Common myeloid progenitor, CD34-positive (primary cell): ENCODE measurements at places on chromosomes 7 and 10.

GRCh38 chr7:72016574-72016973 is 395.6 kb downstream of the CALN1 start:
- no peaks in the 10 kb centered on the region for H3K27me3 ChIP-seq
- H3K36me3 ChIP-seq: peaks cover 14% of the 10 kb centered on the region
- no peaks in the 10 kb centered on the region for H3K4me1 ChIP-seq
- no peak overlapping the region for H3K27ac ChIP-seq
- no peak for DNase-seq

DNA sequence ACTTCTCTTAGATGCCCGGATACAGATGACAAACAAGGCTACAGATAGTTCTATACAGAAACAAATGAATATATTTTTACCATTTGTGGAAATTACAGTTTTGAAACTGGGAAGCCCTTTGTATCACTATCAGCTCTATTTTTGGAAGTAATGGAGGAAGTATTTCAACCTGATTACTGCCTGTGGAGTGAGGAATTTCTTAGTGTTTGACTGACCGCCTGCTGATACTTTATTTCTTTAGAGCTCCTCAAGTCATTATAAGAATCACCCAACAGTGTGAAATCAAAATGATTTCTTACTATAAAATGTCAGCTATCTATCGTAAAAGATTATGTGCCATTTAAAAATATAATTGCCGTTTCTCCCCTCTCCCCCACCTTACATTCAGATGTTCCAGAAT is 290.9 kb downstream of the SDK1 start:
- H3K4me1 ChIP-seq: no peaks in the 10 kb centered on the region
- peaks cover 2% of the 10 kb centered on the region for H3K27me3 ChIP-seq
- H3K36me3 ChIP-seq: no peaks in the 10 kb centered on the region
- H3K27ac ChIP-seq: no peak overlapping the region
- no peak overlapping the region for H3K4me3 ChIP-seq
- DNase-seq: no peak

DNA sequence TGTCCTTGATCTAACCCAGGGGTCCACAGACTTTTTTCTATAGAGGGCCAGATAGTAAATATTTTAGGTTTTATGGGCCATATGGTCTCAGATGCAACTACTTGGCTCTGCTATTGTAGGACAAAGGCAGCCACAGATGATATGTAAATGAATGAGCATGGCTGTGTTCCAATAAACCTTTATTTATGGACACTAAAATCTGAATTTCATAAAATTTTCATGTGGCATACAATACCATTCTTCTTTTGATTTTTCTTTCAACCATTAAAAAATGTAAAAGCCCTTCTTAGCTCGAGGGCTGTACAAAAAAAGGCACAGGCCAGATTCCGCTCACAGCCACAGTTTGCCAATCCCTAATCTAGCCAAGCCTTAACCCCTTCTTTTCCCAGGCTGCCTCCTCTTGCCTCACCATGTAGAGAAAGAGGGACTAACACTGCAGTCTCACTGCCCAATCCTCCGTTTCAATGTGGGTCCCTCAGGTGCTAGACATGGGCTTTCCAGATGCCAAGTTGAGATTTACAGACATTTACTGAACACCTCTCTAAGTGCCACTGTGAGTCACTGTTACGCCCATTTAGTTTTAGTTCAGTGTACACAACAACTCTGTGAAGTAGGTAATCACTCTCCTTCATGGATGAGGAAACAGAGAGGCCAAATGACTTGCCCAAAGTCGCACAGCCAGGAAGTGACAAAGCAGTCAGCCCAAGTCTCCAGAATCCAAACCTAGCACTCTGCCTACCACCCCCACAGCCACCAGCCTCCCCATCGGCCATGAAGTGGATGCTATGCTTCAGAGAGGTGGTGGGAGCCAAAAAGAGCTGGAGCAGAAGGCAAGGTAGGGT is 132.6 kb upstream of the PDLIM1 start:
- no peak overlapping the region for H3K4me3 ChIP-seq
- H3K36me3 ChIP-seq: no peaks in the 10 kb centered on the region
- DNase-seq: no peak

GRCh38 chr10:132386419-132386831 is 10.6 kb upstream of the PWWP2B start:
- no peaks in the 10 kb centered on the region for H3K27me3 ChIP-seq
- H3K4me1 ChIP-seq: peaks cover 74% of the 10 kb centered on the region
- peak overlapping the region; percentile 74 for H3K27ac ChIP-seq
- H3K36me3 ChIP-seq: no peaks in the 10 kb centered on the region
- DNase-seq: no peak

GRCh38 chr10:6176691-6177231 is 26.0 kb upstream of the PFKFB3 start:
- H3K4me3 ChIP-seq: no peak overlapping the region
- H3K36me3 ChIP-seq: peaks cover 21% of the 10 kb centered on the region
- peak; percentile 55 for DNase-seq
- peaks cover 46% of the 10 kb centered on the region for H3K4me1 ChIP-seq
- H3K27me3 ChIP-seq: no peaks in the 10 kb centered on the region

DNA sequence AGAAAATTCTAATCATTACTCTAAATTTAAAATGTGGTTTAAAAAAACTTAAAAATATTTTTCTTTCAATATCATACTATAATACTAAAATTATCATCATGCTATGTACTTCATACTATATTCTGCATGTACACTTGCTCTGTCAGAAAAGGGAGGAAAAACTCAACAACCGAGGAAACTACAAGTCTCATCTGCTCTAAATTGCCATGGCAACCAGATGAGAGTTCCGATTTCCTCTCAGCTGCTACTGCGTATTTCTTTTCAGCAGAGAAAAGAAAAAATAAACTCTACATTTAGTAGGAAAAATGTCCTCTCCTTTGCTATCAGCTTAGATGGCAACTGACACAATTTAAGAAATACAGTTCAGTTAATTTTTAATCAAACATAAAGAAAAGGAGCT is 178.9 kb downstream of the SRPK2 start:
- no peaks in the 10 kb centered on the region for H3K36me3 ChIP-seq
- H3K4me1 ChIP-seq: peaks cover 9% of the 10 kb centered on the region

DNA sequence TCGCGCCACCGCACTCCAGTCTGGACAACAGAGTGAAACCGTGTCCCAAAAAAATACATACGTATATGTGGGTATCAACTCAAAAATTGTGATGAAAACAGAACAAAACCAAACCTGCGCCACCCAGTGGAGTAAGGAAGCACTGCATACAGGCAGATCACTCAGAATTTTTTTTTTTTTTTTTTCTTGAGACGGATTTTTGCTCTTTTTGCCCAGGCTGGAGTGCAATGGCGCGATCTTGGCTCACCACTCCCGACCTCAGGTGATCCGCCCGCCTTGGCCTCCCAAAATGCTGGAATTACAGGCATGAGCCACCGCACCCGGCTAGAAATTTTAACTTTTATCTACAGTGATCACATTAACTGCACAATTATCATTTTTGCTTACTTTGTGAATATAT is 9.1 kb upstream of the TMEM236 start:
- H3K27ac ChIP-seq: no peak overlapping the region
- peak overlapping the region; percentile 48 for H3K4me3 ChIP-seq
- peak; percentile 64 for DNase-seq
- peaks cover 14% of the 10 kb centered on the region for H3K4me1 ChIP-seq
- H3K36me3 ChIP-seq: no peaks in the 10 kb centered on the region
